NCI-H2081 (cell line): ENCODE measurements at places on chromosomes 4 and X.

DNA sequence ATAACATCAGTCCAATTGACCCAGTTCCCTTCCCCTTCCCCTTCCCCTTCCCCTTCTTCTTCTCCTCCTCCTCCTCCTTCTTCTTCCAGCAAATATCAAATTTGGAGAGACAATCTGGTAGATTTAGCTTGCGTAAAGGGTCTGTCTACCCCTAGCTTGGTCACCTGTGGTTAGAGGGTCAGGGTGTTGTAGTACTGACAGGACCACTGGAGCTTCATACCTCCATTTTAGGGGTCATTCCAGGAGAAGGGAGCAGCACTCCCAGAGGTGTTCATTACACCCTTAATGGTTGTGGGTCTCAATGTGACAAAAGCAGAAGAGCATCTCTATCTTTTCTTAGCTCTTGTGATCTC lies 3.7 kb upstream of the FGB start:
- no peak for DNase-seq

DNA sequence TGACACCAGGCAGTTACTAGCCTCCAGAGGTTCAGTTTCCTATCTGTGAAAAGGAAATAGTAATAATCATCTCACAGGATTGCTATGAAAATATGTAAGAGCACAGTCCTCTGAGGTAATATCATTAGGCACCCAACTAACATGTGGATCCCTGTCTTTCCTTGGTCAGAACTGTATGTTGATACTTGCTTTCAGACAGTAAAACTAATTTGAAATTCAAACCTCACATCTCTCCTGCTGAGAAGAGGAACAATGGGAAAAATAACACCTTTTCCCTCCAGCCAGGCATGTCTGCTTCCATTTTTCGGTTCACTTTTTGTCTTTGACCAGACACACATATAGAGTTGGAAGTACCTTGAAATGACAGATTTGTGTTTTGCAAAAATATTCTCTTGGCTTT lies 262.7 kb downstream of the IL15 start:
- no peak for DNase-seq

GRCh38 chr4:150078041-150078578 lies at the start of gene DCLK2:
Gene DCLK2, plus strand, starts transcription at chr4:150078445. Its CDS starts 583 bp downstream, at chr4:150079028.
- peak; percentile 76 for DNase-seq

- DNase-seq, result no peak
These were observed 647.0 kb downstream of the IQCM start for GRCh38 chr4:149168645-149169044.

DNA sequence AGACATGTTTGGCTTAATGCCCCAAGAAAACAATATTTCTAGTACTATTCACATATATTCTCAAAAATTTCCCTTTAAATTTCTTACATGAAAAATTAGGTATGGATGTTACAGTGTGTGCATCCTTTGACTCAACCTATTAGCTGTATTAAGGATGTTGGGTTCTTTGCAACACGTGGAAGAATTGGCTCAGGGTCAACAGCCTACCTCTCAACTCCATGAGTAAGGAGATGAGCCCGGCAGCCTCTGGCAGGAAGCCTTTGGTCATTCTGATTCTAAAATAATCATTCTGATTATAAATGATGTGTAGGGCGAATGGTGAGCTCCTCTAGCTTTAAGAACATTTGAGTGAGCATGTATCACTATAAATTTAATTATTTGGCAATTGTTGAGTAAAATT lies 148.0 kb upstream of the WDFY3 start:
- DNase-seq, result no peak

- DNase-seq, result no peak
These were observed 83.7 kb downstream of the NAT8L start for GRCh38 chr4:2142630-2143427.

DNA sequence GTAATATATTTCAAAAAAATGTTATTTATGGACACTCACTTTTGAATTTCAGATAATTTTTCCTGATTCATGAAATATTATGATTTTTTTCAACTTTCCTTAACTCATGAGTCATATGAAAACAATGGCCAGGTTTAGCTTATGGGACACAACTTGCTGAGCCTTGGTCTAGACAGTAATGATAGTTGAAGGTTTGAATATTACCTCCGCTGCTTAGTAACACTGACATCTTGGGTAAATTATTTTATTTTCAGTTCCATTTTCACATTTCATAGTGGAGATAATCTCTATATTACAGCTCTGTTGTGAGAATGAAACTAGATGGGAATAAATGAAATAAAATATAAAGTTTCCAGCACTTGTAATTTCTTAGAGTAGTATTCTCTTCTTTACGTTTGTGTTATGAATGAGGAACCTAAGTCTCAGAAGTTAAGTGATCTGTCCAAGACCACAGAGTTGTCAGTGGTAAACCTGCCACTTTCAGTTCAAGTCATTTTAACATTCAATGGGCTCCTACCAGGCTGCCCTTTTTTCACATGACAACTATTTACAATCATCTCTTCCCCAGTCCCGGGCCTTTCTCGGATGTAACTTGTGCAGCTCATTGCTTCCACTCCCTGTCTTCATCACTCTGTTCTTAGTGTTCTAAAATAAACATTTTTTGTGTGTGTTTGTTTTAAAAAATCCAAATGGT lies 46.8 kb upstream of the GC start:
- DNase-seq, result no peak

GRCh38 chr4:40299811-40300292 lies 35.3 kb upstream of the CHRNA9 start:
- DNase-seq, result no peak

- no peak for DNase-seq
These were observed 78.8 kb upstream of the GPR174 start for GRCh38 chrX:79065696-79066095.

- no peak for DNase-seq
These were observed 571.5 kb upstream of the AMOT start for GRCh38 chrX:113412106-113412505.

- no peak for DNase-seq
These were observed 23.4 kb downstream of the SEPTIN6 start for GRCh38 chrX:119669424-119670037.

- no peak for DNase-seq
These were observed 55.8 kb downstream of the IL1RAPL2 start for GRCh38 chrX:104621781-104622180.

DNA sequence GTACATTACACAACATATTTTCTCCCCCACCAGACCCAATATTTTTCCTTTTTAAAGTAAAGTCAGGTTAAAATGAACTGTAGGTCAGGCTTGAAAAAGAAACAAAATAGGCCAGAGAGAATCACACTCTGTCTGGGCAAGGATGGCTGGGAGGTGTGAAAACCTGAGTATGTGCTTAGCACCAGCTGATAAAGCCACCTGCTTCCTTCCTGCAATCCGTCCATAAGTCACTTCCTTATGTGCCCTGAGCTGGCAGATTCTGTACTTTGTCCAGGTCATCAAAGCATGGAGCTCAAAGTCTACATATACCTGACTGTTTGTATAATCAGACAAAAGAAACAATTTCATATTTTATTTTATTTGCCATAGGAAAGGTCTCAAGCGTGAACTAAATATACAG lies 37.7 kb downstream of the ANTXR2 start:
- DNase-seq, result no peak

DNA sequence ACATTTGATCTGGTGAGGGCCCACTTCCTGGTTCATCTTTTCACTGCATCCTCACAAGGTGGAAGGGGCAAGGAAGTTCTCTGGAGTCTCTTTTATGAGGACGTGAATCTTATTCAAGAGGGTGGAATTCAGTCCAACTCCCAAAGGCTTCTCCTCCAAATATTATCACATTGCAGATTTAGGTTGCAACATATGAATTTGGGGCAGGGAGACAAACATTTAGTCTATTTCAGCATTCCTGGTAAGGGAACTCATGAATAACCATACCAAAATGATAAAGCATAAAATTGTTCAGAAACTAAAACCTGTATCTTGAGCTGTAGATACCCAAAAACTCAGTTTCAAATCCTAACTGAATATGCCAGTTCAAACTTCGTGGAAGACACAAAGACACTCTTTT lies 246.8 kb downstream of the QDPR start:
- no peak for DNase-seq

DNA sequence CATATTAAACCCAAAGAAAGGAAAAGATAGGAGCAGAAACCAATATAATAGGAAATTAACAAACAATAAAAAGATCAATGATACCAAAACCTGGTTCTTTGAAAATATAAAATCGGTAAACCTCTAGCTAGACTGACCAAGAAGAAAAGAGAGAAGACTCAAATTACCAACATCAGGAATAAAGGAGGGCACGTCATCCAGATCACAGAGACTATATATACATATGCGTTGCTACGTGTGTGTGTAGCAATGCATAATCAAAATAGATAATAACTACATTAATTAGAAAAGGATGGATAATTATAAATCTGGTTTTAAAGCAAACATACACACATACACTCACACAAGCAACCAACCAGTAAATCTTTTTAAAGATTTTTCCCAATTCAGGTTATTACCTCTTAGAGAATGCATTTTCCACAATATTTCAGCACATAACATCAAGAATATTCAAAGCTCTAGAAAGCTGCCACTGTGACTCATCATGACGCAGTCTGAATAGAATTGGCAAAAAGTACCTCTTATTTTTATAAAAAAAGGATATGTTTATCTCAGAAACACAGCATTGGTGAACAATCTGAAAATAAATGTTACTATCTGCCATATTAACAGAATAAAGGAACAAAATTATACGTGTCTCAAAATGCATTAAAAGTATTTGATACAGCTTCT lies 41.4 kb upstream of the USP9X start:
- no peak for DNase-seq
